ENCODE measurements at places on chromosomes 4 and X. TPM values are rescaled to one million over a fixed set of nuclear protein-coding genes. Genes with fewer than 3 reads are reported as not detected.

The SPACA5 gene
- total RNA-seq: not detected

The TXK gene
- 1.7 TPM for total RNA-seq

GRCh38 chr4:36255577-36255976, 11.3 kb upstream of the ARAP2 start:
- H3K4me1 ChIP-seq: peaks cover 3% of the 10 kb centered on the region
- H3K36me3 ChIP-seq: no peaks in the 10 kb centered on the region
- H3K4me3 ChIP-seq: no peak overlapping the region
- no peaks in the 10 kb centered on the region for H3K27me3 ChIP-seq
- DNase-seq: no peak

GRCh38 chr4:107034091-107034995, 1.8 kb downstream of the DKK2 start:
- peak; percentile 57 for DNase-seq
- H3K4me1 ChIP-seq: peaks cover 43% of the 10 kb centered on the region
- peak overlapping the region; percentile 39 for H3K27ac ChIP-seq
- H3K4me3 ChIP-seq: peak overlapping the region; percentile 88

DNA sequence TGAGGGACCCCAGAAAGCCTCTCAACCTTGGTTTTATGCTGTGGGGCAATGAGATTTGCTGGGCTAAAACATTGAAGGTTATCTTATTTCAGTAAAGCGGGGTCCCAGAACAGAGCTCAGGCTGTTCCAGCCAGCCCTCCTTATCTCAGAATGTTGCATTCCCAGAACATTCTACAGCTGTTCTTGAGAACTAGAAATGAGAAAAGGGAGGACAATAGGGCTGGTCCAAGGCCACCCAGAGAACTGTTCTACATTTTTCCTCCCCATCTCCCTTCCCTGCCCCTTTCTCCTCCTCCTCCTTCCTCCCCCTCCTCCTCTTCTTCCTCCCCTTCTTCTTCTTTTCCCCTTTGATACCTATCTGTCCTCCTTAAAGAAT, 70.4 kb upstream of the SLC7A11 start:
- H3K27me3 ChIP-seq: no peaks in the 10 kb centered on the region
- H3K4me1 ChIP-seq: peaks cover 15% of the 10 kb centered on the region
- DNase-seq: no peak
- no peak overlapping the region for H3K27ac ChIP-seq
- H3K4me3 ChIP-seq: no peak overlapping the region
- H3K36me3 ChIP-seq: no peaks in the 10 kb centered on the region

- H3K4me1 ChIP-seq: no peaks in the 10 kb centered on the region
- H3K4me3 ChIP-seq: no peak overlapping the region
- peaks cover 50% of the 10 kb centered on the region for H3K36me3 ChIP-seq
- no peak for DNase-seq
- H3K27me3 ChIP-seq: no peaks in the 10 kb centered on the region
Observed at GRCh38 chrX:111742018-111742417, 61.0 kb downstream of the ALG13 start.

Data from mesothelial cell of epicardium (in vitro differentiated cells).